Caudate nucleus (tissue), 63 donors: ENCODE measurements at places on chromosomes 6 and 20.

DNA sequence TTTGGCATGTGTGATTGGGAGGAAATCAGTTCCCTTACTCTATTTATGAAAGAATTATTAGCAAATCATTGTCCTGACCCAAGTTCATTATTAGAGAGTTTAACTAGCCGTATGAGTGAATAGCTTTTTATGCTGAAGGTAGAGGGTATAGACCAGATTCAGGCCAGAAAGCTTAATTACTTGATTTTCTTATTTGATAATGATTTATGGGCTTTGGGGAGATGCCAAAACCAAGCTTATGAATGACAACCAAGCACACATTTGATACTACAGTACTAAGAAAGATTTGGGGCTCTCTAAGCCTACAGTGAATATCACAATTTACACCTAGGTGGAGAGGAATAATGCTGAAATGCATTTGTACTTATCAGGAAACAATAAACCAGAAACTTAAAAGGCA lies 193.2 kb downstream of the ARHGAP18 start:
- DNase-seq: no peak

DNA sequence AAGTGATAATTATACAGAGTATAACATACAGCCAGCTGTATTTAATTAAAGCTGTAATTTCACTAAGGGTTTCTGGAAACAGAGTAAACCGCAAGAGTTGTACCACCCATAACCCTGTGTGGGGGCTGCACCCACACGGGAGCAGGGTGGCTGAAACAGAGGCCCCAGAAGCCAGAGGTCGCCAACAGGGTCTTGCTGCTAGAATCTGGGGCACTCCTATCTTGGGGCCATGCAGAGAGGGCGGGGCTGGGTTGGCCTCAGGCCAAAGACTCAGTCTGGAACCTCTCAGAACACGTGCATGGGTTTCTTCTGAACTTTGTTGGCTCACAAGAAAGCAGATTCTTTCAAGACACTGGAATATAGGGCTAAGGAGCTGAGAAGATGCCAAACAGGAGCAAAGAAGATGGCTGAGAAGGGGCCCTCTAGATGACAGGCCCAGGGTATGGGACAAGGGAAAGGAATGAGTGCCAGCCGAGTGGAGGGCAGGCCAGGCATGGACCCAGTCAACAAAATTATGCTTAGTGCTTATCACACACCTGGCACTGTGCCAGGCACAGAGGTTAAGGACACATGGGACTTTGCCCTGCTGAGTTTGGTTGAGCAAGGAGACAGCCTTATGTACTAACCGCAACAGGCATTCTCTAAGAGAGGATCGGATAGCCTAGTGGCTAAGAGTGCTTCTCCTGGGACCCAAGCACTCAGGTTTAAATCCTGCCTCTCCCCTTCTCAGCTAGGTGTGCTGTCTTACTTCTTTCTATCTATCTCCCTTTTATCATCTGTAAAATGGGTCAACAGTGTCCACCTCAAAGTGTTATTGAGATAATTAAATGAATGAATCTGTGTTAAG lies 96.6 kb upstream of the FOXP4 start:
- DNase-seq: no peak

DNA sequence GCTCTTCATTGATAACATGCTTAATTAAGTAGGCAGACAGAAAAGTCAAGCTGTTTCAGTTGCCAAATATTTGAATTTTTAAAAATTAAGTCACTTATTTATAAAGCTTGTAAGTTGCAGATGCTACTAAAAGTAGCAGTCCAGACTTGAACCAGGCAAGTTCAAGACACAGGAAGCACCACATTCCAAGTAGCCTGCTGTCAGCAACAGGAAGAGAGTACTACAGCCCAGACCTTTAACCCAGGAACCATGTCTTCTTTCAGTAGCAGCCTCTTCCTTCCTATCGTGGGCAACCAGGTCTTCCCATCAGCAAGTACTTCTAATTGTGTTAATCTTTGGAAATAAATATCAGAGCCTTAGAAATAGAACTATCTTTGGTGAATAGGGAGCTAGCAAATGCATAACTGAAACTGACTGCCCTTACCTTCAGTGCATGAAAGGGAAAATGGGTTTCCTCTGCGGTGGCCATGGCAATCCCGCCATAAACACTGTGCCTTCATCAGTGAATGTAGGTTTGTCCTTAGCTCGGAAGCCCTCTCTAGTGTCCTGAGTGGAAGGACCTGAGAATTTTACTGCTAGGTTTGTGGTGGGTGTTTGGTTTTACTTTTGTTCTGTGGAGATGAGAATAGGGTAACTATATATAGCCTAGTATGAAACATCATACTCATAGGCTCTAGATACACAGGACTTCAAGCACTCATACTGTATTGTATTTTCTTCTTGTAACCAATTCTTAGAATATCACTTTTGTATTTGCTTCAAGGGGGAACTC lies 95.6 kb downstream of the SYCP2 start:
- no peak for DNase-seq

DNA sequence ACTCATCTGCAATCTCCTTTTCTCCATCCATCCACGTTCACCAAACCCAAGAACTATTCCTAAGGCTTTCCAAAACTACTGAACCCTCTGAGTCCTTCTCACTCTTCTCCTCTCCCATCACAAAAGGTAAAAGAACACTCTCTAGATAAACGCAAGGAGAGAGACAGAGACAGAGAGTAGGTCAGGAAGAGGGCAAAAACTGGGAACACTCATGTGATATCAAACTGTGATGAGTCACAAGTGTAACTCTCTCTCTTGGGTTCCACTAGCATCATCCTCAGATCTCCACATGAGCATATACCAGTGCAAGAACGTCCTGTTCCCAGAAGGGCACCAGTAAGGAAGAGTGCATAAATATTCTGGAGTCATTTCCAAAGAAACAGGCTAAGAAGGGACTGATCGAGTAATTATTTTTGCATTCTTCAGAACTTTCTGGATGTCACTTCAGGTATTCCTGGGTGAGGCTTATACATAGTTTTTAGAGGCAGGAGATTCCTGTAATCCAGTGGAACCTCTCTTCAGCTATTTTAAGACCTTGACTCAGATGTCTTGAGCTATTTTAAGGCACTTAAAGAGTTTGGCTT lies 47.3 kb upstream of the STXBP5 start:
- no peak for DNase-seq

DNA sequence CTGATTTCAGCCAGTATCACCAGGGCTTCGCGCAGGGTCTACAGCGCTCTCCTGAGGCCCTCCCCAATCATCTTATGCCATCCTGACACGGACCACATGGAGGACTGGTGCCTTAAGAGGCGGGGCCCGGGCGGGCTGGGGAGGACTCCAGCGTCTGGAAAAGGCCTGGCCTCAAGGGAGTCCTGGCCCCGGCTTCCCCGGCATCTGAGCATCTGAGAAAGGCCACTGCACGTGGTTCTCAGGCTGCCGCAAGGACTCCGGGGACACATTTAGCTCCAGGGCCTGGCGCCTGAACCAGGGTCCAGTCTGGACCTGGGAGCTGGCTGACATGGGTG lies 21.4 kb downstream of the BHLHE23 start:
- DNase-seq: no peak

- DNase-seq: no peak
Measured at GRCh38 chr6:136987526-136987925, 57.2 kb downstream of the IL20RA start.

GRCh38 chr20:13012886-13013285 lies 4.1 kb downstream of the SPTLC3 start:
- no peak for DNase-seq
